SK-N-MC (cell line): ENCODE measurements at places on chromosomes 13 and 19.
A peak's percentile ranks its signal among the peaks of the same experiment; 100 is the strongest.

GRCh38 chr13:114130837-114131582 lies 1.4 kb downstream of the RASA3 start:
- DNase-seq: peak; percentile 87

DNA sequence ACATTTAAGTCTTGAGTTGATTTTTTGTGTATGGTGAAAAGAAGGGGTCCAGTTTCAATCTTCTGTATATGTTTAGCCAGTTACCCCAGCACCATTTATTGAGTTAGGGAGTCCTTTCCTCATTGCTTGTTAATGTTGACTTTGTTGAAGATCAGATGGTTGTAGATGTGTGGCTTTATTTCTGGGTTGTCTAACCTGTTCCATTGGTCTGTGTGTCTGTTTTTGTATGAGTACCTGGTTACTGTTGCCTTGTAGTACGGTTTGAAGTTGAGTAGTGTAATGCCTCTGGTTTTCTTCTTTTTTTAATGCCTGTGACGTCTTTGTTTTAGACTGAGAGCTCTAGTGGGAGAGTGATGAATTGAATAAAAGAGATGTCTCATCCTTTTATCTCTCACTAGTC lies 83.2 kb downstream of the NBEA start:
- no peak for DNase-seq

DNA sequence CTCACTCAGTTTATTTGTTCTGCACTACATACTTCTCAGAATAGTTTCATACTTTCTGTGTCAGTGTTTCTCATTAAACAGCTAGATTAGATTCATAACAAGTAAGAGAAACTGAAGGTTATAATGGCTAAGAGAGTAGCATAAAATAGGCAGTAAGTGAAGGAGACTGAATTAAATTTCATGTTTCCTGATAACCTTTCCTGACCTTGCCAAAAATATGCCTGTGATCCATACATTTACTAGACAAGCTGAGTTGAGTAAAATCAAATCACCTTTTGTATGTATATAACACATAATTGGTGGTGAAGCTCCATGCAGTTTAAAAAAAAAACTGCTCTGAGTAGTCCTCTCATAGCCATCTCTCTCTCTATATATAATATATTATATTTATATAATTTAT lies 545.3 kb upstream of the PCDH20 start:
- no peak for DNase-seq

- DNase-seq: no peak
Measured at GRCh38 chr19:33821871-33822270, 25.2 kb downstream of the KCTD15 start.

GRCh38 chr13:100212904-100213553 lies 124.1 kb downstream of the PCCA start:
- DNase-seq: no peak

- DNase-seq: peak; percentile 95
Measured at GRCh38 chr19:45091031-45091923, 1.7 kb upstream of the PPP1R37 start.

- DNase-seq: no peak
Measured at GRCh38 chr19:45311621-45312020, 11.1 kb downstream of the CKM start.

DNA sequence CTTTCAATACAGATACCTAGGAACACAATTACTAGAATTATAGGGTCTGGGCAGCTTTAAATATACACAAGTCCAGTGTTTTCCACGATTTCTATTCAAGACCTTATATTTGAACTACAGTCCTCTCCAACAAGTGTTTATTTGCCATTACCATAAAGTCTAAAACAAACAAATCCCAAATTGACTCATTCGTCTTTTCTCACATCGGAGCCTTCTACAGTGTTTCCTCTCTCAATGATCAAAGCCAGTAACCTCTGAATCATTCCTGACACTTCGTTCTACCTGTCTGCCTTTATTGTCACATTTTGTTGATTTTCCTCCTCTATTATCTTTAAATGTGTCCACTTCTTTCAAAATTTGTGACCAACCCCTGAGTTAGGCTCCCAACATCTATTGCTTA lies 1356.5 kb upstream of the SLC10A2 start:
- no peak for DNase-seq

- no peak for DNase-seq
Measured at GRCh38 chr19:55041627-55042343, 3.7 kb upstream of the GP6 start.

- no peak for DNase-seq
Measured at GRCh38 chr13:50644081-50644871, 199.2 kb downstream of the DLEU7 start.

DNA sequence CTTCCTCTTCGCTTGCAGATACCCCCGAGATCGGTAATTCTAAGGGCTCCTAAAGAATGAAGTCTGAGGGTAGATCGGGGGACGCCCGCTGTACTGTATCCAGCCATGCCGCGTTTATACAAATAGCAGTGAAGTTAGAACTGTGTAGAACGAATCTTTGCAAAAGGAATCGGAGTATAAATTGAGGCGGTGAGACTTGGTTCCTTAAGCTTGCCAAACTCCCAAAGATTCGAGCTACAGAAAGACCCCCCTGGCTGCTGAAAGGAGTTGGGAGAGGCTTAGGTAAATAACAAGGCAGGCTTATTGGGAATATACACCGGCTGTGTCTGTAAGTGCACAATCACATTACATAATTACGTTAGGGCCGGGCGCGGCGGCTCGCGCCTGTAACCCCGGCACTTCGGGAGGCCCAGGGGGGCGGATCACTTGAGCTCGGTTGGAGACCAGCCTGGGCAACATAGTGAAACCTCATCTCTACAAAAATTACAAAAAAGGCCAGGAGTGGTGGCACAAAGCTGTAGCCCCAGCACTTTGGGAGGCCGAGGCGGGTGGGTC lies 12.2 kb downstream of the TMEM160 start:
- peak; percentile 30 for DNase-seq

DNA sequence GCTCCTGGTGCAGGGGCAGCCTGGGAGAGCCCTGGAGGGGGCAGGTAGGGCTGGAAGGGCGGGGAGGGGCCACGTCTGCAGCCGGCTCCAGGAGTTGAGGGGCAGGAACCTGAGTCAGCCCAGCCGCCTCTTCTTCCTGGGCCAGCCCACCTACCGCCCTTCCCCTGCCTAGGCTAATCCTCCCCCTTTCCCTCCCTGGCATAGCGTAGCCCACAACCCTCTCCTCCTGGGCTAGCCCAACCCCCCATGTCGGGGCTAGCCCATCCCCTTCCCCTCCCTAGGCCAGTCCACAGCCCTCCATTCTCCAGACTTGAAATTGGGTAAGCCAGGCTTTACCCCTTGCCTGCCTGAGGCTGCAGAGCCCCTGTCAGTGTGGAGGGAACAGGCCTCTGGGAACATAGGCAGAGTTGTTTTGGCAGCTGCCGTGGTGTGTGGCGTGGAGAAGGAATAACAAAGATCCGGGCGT lies 20.6 kb upstream of the WDR18 start:
- no peak for DNase-seq

DNA sequence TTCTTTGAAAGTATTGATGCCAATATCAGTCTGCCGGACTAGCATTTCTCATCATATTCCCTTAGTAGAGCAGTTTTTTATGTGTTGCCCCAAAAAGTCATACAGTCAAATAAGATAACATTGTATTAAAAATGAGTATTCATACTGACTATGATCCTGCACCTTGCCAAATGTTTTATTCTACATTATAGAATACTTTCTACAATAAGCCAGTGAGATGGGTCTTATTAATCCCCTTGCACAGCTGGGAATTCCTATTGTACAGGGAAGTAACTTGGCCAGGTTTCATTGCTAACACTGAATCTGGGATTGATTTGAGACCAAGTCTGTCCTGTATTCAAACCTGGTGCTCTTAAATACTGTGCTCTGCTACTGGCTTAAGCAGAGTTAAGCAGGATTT lies 114.0 kb downstream of the KCTD12 start:
- no peak for DNase-seq

GRCh38 chr13:97710797-97711196 lies 242.7 kb upstream of the IPO5 start:
- no peak for DNase-seq

DNA sequence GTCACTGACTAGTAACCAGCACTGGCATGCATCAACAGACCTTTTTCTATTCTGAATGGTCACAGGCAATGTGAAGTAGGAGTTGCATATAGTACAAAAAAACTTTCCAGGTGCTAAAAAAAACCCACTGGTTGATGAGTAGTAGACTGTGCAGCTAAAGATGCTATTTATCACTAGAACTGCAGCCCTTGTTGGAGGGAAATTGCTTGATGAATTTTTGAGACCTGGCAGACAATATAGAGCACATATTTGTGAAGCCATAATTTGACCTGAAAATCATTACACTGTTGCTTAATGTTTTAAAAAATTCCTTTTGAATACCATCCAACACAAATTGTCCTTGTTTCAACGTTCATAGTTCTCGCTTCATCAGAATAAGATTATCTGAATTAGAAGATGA lies 441.0 kb downstream of the KLF12 start:
- no peak for DNase-seq

GRCh38 chr13:48564056-48564455 lies 31.2 kb upstream of the RCBTB2 start:
- no peak for DNase-seq

DNA sequence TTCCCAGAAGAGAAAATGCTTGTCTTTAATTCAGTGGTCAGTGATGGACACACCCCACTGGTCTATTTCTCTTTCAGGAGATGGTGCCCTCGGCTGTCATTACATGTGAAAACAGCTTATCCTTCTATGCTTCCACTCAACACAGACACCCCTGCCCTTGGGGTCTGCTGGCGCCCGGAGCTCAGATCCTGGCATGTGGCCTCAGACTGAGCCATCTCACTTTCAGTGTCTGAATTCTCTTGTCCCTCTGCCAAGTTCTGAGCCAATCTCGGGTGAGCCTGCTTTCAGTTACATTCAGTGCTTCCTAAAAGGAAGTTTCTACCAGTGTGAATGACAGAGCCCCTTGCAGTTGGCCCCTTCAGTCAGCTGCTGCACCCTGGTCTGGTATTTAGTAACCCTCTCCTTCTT lies 293.6 kb downstream of the DNAJC15 start:
- DNase-seq: no peak

- DNase-seq: no peak
Measured at GRCh38 chr13:40622761-40623160, 43.7 kb downstream of the FOXO1 start.

DNA sequence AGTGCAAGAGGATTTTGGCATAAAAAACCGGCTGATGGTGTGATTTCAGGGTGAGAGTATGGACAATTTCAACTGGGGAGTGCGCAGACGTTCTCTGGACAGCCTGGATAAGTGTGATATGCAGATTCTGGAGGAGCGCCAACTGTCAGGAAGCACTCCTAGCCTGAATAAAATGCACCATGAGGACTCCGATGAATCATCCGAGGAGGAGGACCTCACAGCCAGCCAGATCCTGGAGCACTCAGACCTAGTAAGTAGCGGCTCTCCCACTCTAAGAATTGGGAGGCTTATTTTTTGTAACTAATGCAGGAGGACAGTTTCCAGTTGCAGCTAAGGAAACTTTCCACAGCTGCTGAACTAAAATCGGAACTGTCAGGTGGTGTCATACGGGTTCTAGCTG lies 53.6 kb downstream of the ZAR1L start:
- no peak for DNase-seq

- DNase-seq: no peak
Measured at GRCh38 chr19:11242864-11243797, 3.7 kb downstream of the ANGPTL8 start.

- DNase-seq: no peak
Measured at GRCh38 chr13:111899714-111900389, 167.1 kb upstream of the SOX1 start.

DNA sequence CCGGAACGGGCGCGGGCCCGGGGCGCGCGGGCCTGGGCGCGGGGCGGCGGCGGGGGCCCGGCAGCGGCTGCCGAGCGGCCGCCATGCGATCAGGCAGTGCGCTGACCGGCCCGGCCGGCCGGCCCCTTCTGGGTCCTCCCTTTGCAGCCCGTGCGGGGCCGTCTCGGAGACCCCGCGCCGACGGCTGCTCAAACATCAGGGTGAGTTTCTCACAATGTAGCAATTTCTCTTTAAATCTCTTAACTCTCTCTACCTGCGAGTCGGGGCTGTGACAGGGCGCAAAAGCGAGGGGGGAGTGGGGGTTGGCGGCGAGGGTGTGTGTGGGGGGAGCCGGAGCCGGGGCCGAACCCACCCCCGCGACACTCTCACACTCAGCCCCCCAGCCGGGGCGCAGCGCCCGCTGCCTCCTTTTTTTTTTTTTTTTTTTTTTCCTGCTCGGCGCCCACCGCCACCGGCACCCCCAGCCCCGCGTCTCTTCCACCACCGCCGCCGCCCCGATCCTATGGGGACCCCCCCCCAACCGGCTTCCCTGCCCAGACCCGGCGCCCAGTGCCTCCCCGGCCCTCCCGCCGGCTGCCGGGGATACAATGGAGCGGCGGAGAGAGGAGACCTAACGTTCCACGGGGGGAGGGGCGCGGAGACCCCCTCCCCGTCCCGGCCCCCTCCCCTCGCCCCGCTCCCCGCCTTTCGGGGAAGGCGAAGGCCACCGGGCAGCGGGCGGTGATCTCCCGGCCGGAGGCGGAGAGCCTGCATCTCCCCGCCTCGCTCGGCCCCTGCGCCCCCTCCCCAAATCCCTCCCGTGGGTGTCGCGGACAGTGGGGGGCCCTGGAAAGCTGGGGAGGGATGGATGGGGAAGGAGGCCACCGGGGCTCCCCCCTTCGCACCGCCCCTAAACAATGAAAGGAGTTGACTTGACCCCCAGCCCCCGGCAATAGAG lies at the start of gene BICRA:
Gene BICRA (plus strand): TSS at position 166 of the 937 bp plus-strand sequence. CDS start 64,441 bp downstream, outside the sequence.
- DNase-seq: no peak

DNA sequence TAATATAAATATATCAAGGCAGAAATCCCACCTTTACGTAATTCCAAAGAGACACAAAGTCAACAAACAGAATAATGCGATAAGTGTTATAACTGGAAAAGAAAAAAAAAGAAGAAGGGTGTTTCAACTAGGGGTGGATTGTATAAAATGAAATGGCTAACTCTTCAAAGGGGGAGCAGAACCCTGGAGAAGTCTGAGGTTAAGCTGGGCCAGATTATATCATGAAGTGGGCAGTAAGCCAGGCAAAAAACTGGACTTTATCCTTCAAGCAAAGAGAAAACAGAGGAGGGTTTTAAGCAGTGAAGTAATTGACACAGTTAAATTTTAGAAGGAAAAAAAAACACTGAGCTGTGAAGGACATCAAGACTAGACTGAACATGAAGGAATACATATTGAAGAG lies 41.9 kb downstream of the TBC1D4 start:
- no peak for DNase-seq

DNA sequence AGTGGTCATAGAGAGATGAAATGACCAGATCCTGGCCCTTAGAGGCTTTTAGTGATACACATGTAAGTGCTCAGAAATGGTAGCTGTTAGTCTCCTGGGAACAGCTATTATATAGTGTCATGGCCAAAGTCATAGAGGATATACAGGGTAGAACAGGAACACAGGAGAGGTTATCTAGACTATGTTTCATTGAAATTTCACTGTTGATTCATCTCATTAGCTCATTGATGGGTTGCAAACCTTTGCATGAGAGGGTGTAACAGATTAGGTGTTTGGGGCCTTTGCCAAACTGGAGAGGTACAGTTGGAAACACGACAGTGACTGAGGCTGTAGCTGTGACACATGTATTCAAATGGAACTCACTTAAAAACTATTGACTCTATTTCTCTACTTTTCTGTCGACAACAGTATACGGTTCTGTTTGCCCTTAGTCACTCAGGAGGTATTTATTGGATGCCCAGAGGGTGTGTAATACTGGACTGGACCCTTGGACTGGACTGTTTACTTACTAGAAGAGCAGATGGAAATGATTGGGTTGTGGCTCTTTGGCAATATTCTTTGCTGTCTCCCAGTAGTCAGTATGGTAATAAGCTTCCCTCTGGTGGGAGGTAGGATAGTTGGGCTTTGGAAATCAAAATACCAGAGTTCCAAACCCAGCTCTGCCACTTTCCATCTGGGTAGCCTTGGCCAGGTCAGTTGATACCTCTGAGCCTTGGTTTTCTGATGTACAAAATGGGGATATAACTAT lies 29.8 kb downstream of the ARHGAP35 start:
- DNase-seq: no peak
